ENCODE measurements at places on chromosomes 13 and 19.

- DNase-seq, result peak; percentile 30
Measured at GRCh38 chr19:35236638-35237400, 8.3 kb upstream of the FAM187B start.

- DNase-seq, result no peak
Measured at GRCh38 chr19:41527089-41527488, 48.9 kb upstream of the CEACAM21 start.

- no peak for DNase-seq
Measured at GRCh38 chr13:27933580-27934328, 14.0 kb downstream of the PDX1 start.

DNA sequence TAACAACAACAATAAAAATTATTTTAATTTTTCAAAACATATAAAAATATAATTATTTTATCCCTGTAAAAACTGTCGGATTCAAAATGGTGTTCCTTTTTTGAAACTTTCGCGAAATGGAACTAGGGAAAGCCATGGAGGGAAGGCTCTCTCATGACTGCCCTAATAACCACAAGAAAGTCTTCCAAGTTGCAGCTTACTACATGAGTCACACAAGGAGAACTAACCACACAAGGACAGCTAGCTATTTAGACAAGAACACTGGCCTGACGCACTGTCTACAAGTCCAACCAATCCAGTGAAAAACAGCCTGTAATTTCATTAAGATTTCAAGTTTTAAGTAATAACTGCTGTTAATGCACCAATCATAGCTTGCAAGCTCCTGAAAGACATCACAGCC is 319.2 kb upstream of the PCDH9 start:
- peak; percentile 34 for DNase-seq

DNA sequence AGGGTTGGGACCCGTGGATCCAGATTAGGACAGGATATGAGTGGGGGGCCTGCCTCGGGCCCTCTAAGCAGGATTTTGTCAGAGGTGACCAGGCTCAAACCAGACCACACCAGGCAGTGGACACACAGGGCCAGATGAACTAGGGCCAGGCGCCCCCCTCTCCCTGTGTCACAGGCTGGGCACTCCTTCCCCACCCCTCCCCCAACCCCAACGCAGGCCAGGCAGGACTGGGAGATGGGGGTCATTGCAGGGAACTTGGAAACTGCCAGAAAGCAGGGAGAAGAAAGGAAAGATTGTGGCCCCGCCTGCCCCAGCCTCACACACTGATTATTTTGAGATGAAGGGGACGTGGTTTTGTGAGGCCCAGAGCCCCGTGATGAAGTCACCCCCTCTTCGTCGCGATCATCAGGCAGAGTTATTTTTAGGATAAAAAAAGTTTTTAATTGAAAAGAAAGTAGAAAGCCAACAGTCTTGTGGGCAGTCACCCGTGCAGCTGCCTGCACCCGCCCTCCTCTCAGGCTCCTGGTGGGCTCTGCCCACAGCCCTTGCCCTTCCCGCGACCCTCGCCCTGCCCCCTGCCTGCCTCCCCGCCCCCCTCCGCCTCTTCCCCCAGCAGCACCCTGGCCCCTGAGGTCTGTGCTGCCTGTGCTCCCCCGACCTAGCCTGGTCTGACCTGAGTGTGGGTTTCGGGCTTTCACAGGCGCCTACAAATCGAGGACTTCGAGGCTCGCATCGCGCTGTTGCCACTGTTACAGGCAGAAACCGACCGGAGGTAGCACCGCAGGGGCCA is 1.9 kb upstream of the YJEFN3 start:
- no peak for DNase-seq

GRCh38 chr13:33999811-34000605 is 182.1 kb downstream of the RFC3 start:
- DNase-seq, result no peak

GRCh38 chr19:45340232-45340898 is at the start of gene KLC3:
TSS of gene KLC3 (plus strand) at chr19:45340750. CDS start at chr19:45345542, 4,792 bp downstream.
- DNase-seq, result peak; percentile 53

DNA sequence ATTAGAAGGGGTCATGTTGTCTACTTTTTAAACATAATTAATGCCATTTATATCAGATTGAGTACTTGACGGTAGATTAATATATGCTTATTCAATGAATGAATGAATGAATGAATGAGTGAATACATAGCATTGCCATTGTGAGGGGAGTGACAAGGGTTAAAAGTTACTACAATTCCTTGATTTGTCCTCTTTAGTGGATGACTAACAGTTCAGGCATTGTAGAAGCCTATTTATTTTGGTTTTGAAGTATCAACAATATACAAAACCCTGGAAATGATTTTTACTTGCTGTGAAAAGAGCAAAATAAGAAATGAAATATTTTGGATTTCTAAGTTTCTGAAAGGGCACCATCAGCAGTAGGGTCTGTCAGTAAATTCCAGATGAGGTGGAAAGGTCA is 122.7 kb downstream of the CYSLTR2 start:
- DNase-seq, result no peak

DNA sequence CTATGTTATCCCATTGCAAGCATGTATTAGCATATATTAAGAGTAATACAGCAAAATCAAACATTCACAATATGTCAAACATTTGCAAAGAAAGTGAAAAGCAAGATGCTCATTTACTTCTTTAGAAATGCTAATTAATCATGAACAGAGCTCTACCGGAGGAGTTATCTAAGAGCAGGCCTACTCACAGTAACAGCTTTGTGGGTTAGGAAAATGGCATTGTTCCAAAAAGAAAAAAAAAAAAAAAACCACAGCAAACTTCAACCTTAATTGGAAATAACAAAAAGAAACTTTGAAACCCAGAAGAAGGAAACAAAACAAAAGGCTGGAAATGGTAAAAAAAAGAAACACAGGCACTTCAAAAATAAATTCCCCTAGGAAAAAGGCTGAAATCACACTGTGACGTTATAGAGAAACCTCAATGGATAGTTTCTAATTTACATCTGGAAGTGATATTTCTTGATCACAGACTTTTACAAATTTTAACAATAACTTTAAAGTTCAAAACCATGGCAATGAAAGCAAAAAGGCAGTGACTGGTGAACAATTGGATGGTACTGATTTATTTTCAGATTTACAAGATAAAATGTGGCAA is 1236.8 kb upstream of the SPRY2 start:
- no peak for DNase-seq

DNA sequence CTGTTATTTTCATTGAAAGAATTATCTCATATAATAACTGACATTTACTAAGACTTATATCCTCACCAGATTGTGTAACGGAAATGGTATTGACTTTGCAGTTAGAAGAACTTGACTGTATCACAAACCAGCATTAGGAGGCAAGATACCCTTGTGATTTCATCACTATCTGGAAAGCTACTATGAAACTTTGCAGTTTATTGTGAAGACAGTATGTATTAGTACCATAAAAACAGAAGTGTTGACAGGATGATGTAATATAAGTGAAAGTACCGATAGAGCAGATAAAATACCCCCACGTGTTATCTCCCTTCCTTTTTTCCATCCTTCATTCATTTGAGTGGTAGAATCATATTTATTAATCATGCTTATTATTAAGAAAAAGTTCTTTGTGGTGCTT is 365.7 kb upstream of the KLHL1 start:
- DNase-seq, result no peak

GRCh38 chr19:17338433-17339078 is 1.2 kb downstream of the GTPBP3 start:
- no peak for DNase-seq

- no peak for DNase-seq
Measured at GRCh38 chr19:2188708-2189385, 25.1 kb downstream of the DOT1L start.

- DNase-seq, result no peak
Measured at GRCh38 chr13:109751477-109751876, 34.9 kb downstream of the IRS2 start.

GRCh38 chr13:44927968-44928367 is 61.3 kb downstream of the NUFIP1 start:
- no peak for DNase-seq

GRCh38 chr13:20407759-20408158 is 117.9 kb downstream of the CRYL1 start:
- no peak for DNase-seq

Measured in mammary epithelial cell (primary cell).